ENCODE measurements at places on chromosomes 16 and 17.

DNA sequence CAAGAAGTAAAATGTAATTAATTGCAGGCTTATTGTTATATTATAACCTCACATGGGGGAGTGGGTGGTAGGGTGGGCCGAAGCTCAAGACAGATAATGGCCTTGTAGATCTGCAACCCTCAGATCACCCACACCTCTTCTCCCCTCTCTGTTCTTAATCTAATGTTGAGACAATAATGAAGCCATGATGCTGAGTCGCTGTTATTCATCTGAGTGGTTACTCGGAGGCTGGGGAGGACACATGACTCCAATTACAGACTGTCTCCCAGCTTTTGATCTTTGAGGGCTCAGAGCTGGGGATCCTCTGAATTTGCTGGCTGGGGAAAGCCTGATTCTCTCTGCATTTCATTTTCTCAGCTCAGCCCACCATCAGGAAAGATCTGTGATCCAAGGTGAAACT lies 275.3 kb downstream of the SHISA9 start:
- no peak for DNase-seq

DNA sequence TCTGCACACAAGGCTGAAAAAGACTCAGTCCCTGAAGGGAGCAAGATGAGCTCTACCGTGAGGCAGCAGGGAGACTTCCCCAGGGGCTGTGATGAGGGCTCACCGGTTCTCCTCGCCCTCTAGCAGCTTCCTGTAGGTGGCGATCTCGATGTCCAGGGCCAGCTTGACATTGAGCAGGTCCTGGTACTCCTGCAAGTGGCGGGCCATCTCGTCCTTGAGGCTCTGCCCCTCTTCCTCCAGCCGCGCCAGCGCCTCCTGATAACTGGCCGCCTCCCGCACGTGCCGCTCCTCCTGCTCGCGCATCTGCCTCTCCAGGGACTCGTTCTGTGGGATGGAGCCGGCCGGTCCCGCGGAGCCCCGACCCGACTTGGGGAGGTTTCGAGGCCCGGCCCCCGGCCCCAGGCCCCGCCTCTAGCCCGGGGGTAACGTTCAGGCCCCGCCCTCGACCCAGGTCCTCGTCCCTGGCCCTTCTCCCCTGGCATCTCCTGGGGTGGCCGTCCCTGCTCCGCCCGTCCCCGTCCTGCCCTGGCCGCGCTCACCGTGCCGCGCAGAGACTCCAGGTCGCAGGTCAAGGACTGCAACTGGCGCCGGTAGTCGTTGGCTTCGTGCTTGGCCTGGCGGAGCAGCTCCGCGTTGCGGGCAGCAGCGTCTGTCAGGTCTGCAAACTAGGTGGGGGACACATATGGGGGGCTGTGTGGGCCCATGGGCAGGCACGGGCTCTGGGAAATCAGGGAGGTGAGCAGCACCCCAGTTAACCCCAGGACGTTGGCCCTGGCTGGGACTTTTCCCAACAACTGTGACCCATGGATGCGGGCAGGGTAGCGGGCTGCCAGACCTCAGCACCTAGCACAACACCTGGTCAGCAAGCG lies 3.9 kb downstream of the GFAP start:
- DNase-seq = peak; percentile 91

DNA sequence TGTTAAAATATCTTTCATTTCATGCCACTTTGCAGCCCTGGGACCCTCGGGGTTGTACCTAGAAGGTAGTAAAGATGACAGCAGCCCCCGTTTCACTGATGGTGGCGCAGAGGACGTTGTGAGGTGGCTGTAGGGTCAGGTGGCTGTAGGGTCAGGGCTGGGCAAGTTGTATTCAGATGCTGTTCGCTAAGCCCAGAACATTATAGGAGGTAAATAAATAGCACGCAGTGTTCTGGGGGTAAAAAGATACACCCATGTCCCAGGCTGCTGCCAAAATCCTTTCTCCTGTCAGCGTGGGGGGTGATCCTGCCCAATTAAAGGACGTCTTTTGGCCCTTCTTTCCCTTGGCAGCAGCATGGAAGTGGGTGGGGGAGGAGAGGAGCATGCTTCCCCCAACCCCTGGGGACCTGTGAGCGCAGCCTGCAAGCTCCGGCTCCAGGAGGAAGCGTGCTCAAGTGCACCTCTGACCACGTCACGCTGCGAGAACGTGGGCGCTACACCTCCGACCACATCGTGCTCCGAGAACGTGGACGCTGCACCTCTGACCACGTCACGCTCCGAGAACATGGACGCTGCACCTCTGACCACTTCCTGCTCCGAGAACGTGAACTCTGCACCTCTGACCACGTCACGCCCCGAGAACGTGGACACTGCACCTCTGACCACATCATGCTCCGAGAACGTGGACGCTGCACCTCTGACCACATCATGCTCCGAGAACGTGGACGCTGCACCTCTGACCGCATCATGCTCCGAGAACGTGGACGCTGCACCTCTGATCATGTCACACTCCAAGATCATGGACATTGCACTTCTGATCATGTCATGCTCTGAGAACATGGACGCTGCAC lies 182.1 kb downstream of the RPTOR start:
- DNase-seq = no peak

GRCh38 chr17:60964160-60964559 lies 286.5 kb downstream of the BCAS3 start:
- no peak for DNase-seq

DNA sequence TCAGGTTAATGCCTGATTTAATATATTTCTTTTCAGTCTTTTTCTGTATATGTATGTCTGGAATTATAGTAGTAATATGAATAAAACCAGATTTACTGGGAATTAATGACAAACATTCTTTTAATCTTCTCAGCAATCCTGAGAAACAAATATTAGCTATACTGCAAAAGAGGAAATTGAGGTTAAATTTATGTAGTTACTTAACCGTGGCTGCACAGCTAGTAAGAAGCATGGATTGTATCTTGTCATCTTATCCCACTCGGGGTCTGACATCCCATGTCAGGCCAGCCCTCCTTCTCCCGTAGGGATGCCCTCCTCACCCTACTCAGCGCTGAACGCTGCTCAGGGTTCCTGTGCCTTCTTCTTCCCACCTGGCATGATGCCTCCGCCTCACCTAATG lies 143.0 kb downstream of the FTO start:
- DNase-seq = no peak

DNA sequence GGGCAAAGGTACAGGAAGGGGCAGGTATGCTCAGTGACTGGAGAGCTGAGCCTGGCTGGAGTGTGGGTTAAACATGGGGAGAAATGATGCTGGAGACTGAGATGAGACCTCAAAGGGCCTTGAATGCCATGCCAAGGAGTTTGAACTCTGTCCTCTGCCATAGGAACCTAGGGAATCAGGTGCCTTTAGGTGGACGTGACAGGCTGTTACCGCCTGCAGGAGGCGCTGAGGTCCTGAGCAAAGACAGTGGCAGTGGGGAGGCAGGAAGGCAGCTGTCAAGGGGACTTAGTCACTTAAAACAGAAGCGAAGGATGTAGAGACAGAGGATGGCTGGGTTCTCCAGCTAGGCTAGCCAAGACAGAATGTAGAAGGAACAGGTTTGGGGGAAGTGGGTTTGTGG lies 9.1 kb downstream of the PSMB3 start:
- peak; percentile 78 for DNase-seq

- no peak for DNase-seq
Measured at GRCh38 chr17:48439110-48439850, 9.3 kb upstream of the SKAP1 start.
